ENCODE measurements at places on chromosomes 1 and 21.

GRCh38 chr1:170146720-170147263, 1.0 kb downstream of the NTMT2 start:
- no peak for DNase-seq

DNA sequence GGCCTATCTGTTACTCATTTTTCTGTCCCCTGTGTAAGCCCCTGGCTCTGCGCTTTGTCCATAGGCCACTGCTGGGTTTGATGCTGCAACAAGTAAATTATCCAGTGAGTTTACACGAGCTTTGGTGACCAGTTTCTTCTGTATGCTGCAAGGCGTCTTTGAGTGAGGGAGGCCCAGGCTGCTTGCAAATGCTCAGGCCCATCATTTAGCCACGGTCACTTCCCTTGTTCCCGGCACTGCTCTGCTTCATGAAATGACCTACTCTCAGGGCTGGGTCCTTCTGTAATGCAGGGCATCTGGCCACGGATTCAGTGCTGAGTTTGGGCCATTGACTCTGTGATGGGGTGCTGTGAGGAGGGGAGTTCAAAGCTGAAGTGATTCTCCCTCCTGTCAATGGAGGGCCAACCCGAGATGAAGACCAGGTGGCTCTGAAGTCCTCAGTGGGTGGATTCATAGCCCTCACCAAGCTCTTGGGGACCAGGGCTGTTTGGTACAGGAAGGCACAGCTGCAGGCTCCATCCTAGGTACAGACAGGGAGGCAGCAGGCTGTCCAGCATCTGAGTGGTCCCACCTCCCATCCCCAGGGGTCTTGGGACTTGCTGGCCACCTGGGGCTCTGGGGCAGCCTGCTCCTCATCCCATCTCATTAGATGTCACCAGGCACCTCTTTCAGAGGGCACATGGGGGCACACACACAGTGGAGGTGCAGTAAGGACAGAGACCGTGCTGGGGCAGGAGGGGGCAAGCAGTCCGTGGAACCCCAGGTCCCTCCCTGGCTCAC, 21.7 kb downstream of the LHX4 start:
- no peak for DNase-seq

DNA sequence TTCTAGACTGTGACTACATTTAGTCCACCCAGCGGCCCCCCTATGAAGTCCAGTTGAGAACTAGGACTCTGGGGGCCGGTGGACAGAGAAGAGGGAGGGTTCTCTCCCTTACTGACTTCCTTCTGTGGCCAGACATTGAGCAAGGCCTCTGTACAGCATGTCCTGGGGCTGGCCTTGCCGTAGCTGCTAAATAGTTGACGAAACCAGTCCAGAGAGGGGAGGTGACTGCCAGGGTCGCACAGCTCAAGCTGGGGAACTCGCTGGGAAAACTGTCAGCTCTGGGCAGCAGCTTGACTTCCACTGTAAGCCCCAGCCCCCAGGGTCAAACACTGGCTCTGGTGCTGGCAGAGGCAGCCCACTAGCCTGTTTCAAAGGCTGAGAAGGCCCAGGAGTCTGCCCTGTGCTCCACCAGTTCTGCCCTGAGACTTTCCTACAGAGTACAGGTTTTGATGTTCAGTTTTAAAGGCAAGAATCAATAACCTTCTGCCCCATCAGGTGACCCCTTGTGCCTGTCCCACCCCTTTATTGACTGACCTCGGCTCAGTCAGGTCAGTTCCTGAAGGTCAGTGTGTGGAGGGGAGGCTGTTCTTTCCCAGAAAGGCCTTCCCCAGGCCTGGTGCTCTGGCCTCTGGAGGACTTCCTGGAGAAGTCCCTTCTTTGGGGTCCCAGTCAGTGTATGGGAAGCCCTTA, 14.1 kb downstream of the PCSK9 start:
- DNase-seq = no peak

GRCh38 chr1:64129701-64130100, 73.7 kb upstream of the UBE2U start:
- DNase-seq = no peak

DNA sequence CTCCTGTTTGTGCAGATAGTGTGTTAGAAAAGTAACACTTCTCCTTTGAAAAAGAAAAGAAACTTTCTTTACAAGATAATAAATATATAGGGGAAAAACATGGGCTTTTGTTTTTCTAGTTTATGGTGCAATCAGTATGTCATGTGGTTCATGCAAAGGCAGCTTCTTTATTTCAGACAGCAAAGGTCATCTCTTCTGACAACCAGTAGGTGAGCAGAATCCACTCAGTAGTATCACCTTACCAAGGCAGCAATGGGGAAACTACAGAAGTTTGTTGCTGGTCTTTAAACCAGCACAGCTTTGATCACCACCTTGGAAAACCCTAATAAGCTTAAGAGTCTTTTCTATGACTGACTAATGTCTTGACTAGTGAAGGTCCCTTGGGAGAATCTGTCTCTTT, 13.0 kb upstream of the SAMSN1 start:
- DNase-seq = no peak

DNA sequence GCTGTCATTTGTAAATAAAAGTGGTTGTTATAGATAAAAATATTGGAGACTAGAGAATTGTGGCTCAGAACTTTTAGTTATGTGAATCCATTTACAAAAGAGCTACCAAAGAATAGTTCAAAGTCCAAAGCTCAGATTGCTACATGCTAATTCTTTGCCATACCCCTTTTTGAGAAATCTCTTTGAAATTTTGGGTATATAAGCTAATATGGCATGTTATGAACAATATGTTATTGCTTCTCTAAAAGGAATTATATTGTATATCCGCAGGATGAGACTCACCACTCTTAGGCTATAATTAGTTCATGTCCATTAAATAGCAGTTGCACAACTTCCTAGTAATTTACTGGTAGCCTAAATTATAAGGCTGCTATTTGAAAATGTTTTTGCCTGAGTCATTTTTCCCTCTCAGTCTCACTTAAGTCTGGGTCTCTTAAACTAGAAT, 178.0 kb downstream of the ZNF281 start:
- DNase-seq = no peak

GRCh38 chr1:115447672-115448071, 109.6 kb upstream of the NGF start:
- DNase-seq = no peak

GRCh38 chr1:76138217-76138616, 63.7 kb downstream of the ST6GALNAC3 start:
- no peak for DNase-seq

DNA sequence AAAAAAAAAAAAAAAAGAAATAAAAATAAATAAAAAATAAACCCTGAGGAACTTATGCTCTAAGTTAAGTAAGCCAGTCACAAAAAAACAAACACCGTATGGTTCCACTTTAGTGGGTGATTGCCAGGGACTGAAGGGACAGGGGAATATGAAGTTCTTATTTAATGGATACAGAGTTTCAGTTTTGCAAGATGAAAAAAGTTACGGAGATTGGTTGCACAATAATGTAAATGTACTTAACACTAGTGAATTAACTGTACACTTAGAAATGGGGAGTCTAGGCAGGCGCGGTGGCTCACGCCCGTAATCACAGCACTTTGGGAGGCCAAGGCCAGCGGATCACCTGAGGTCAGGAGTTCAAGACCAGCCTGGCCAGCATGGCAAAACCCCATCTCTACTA, 111.4 kb downstream of the ASH1L start:
- DNase-seq = no peak

DNA sequence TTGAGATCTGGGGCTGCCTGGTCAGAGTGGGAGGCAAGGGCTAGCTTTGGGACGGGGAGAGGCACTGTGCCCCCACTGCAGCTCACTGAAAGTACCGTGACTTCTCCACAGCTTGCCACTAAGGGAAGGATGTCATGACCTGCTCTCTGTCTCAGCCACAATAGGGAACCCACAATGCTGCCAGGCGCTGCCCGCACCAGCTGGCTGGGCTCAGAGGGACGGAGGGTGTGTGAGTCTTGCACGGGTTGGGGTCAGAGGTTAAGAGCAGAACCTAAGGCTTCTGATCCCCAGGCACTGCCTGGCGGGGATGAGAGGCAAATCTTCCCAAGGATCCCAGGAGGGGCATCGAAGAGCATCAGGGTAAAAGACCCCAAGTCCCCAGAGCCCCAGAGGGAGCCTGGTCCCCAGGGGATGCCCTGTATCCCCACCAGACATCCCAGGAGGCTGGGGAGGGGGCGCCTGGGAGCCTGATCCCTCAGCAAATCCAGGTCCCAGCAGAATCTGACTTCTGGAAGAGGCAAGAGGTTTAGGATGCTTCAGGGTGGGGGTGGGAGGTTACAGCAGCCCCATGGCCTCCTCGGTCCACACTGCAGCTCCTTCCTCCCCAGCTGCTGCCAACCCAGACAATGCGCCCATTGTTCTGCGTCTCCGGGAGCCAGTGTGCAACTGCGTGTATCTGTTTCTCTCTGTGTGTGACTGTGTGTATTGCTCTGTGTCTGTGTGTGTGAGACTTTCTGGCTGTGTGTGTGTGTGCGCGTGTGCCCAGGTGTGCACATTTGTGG, 2.0 kb upstream of the MARCKSL1 start:
- DNase-seq = no peak

DNA sequence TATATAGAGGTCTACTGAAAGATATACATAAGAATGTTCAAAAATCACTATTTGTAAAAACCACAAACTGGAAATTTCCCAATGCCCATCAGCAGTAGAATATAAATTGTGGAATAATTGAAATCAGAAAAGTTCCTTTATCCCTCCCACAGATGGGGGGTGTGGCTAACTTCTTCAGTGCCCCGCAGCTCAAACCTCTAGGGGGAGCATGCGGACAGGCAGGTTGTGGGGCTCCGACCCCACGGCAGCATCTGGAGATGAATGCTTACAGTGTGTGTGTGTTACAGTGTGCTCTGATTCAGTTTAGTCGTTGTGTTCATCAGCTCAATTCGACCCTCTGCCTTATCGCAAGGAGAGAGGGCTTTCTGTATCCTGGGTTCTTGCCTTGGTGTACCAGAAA, 262.1 kb upstream of the LRRC7 start:
- DNase-seq = no peak

GRCh38 chr1:54294887-54295286, 94.9 kb downstream of the MRPL37 start:
- DNase-seq = no peak

- peak; percentile 4 for DNase-seq
Measured at GRCh38 chr1:29271724-29272123, 35.4 kb downstream of the PTPRU start.

GRCh38 chr1:217026531-217026930, 303.3 kb upstream of the ESRRG start:
- DNase-seq = no peak

- DNase-seq = no peak
Measured at GRCh38 chr1:230827801-230828200, 40.5 kb downstream of the C1orf198 start.

GRCh38 chr1:32681509-32681908, 21.1 kb downstream of the SYNC start:
- DNase-seq = no peak

- DNase-seq = no peak
Measured at GRCh38 chr1:195236991-195237889, 1371.0 kb downstream of the KCNT2 start.

DNA sequence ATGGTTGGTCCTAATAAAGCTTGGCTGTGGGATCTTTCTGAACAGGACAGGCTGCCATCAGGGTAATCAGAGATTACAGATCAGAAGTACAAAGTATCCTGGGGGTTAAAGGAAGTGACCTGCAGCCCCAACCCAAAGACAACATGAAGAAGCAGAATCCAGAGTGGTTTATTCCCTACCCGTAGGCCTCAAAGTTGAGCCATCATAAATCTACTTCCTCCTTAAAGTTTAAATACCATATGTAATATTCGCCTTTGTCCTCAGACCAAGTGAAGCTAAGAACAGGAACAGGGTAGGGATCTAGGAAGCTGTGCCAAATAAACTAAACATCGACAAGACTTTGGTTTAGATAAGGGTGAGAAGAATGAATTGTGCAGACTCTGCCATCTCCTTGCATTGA, 15.9 kb upstream of the DHX9 start:
- no peak for DNase-seq

DNA sequence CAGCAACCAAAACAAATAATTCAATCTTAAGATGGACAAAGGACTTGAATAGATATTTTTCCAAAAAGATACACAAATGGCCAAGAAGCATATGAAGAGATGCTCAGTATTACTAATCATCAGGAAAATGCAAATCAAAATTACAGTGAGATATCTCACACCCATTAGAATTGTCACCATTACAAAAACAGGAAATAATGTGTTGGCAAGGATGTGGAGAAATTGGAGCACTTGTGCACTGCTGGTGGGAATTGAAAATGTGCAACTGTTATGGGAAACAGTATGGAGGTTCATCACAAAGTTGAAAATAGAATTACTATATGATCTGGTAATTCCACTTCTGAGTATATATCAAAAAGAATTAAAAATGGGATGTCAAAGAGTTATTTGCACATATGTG, 83.2 kb downstream of the SH3GLB1 start:
- DNase-seq = no peak

DNA sequence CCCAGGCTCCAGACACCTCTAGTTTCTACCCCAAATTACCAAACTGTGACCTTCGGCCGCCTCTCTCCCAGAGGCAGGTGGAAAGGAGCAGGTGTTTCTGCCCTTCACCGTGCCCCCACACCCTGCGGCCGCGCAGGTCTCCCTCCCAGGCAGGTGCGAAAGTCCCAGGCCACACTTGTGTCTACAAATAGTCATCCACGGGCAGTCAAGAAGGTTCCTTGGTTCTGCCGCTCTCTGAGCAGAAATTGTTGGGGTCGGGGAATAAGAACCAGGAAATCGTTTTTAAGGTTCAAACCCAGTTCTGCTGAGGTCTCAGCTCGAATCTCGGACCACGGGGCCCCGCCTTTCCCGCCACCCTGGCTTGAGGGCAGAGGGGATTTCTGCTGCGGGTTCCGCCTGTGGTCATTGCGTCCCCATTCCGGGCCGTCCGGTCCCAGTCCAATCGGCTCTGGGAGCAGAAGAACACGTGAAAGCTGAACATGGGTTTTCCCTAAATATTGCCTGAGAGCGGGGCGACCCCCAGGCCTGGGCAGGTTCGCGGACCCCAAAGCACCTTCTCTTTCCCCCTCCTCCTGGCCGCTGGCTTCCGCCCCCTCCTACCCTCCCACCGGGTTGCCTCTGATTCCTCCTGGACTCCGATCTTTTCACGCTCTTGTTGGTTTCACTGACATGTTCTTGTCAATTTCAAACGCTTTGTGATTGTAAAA, 1.2 kb upstream of the ATF3 start:
- DNase-seq = no peak

Data from SW 1271 (cell line).